ENCODE measurements at places on chromosomes 3 and 15. TPM values are rescaled to one million over a fixed set of nuclear protein-coding genes. Genes with fewer than 3 reads are reported as not detected.

Gene ACTRT3
- 0.75 TPM for total RNA-seq

DNA sequence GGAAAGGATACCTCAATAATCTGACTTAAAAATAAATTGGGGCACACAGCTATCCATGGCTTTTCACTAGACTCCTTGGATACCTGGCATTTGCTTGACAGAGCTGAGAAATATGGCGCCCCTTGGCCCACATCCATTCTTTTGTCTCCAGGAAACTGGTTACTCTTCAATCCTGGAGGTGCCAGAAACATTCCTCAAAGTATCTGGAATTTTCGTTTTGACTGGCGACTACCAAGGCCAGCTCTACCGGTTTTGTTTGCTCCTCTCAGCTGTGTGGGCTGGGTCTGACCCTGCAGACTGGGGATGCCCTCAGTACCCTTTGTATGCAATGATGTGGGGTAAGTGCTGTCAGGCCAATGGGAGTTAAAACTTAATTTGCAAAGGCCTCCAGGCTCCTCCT is 27.0 kb downstream of the KATNBL1 start:
- peaks cover 6% of the 10 kb centered on the region for H3K4me1 ChIP-seq
- no peak overlapping the region for H3K27ac ChIP-seq
- DNase-seq = no peak
- H3K27me3 ChIP-seq = no peaks in the 10 kb centered on the region
- no peak overlapping the region for H3K4me3 ChIP-seq
- H3K36me3 ChIP-seq = no peaks in the 10 kb centered on the region

GRCh38 chr3:64408770-64409169 is 183.5 kb upstream of the PRICKLE2 start:
- no peak overlapping the region for H3K4me3 ChIP-seq
- H3K4me1 ChIP-seq = peaks cover 3% of the 10 kb centered on the region
- no peak for DNase-seq
- no peaks in the 10 kb centered on the region for H3K27me3 ChIP-seq
- no peak overlapping the region for H3K27ac ChIP-seq
- no peaks in the 10 kb centered on the region for H3K36me3 ChIP-seq

DNA sequence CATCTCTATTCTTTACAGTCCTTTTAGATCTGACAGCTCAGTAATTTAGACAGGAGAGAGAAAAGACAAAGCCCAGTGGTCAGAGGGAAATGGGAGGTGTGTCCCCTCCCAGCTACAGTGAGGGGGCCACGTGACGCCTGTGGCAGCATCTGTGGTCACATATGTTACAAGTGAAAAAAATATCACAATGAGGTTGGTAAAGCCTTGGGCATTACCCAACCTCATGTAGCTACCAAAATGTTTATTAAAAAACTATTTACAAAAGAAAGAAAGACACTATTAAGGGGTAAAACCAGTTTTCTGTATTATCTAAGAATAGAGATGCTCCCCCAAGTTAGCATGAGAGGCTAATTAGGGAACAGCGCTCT is 42.9 kb upstream of the PLCL2 start:
- no peak overlapping the region for H3K27ac ChIP-seq
- no peak for DNase-seq
- no peaks in the 10 kb centered on the region for H3K36me3 ChIP-seq
- H3K4me1 ChIP-seq = peaks cover 11% of the 10 kb centered on the region
- H3K27me3 ChIP-seq = no peaks in the 10 kb centered on the region

- H3K27me3 ChIP-seq = no peaks in the 10 kb centered on the region
- peaks cover 6% of the 10 kb centered on the region for H3K4me1 ChIP-seq
- no peak overlapping the region for H3K4me3 ChIP-seq
- H3K27ac ChIP-seq = no peak overlapping the region
These were observed 1.8 kb upstream of the SCN5A start for GRCh38 chr3:38651153-38651789.

DNA sequence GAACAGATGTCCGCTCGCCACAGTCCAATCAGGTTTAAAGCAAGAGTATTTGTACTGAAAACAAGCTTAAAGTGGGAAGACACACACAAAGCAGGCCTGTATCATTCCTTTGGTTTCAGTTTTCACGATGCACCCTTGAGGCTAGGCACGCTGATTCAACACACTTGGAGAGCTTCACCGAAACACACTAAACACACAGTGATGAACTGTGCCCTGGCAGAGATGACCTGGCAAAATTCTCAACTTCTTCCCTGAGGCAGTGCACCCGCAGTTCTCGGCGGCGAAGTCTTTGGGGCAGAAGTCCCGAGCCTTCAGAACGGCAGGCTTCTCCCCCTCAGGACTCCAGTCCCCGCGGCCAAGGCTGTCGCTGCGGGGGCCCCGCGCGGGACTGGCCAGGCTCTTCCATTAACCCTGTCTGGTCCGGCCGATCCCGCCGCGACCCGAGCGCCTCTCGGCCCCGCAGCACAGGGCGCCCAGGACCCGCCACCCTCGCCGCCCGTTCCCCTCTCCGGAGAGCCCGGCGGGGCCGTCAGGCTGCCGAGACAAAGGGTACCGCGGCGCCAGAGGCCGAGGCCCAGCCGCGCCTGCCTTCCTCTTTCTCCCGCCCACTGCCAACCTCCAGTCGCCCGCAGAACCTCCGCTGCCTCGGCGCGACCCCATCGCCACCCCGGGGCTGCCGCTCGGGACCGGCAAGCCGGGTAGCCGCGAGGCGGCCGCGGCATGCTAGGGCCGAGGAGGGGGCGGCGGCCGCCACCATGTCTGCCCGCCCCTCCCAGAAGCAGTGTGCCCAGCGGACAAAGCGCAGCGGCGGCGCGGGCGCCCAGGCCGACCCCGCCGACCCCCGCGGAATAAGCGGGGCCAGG is 792 bp downstream of the GABPB1 start:
- H3K27me3 ChIP-seq = no peaks in the 10 kb centered on the region
- H3K4me3 ChIP-seq = peak overlapping the region; percentile 89
- H3K27ac ChIP-seq = peak overlapping the region; percentile 98
- peak; percentile 18 for DNase-seq
- no peaks in the 10 kb centered on the region for H3K36me3 ChIP-seq

Measured in pancreas (tissue), 10 donors.